HEK293T (cell line): ENCODE measurements at places on chromosomes 12 and 14.
A peak's percentile ranks its signal among the peaks of the same experiment; 100 is the strongest.

- DNase-seq, result no peak
Measured at GRCh38 chr14:65550779-65551643, 138.5 kb downstream of the FUT8 start.

DNA sequence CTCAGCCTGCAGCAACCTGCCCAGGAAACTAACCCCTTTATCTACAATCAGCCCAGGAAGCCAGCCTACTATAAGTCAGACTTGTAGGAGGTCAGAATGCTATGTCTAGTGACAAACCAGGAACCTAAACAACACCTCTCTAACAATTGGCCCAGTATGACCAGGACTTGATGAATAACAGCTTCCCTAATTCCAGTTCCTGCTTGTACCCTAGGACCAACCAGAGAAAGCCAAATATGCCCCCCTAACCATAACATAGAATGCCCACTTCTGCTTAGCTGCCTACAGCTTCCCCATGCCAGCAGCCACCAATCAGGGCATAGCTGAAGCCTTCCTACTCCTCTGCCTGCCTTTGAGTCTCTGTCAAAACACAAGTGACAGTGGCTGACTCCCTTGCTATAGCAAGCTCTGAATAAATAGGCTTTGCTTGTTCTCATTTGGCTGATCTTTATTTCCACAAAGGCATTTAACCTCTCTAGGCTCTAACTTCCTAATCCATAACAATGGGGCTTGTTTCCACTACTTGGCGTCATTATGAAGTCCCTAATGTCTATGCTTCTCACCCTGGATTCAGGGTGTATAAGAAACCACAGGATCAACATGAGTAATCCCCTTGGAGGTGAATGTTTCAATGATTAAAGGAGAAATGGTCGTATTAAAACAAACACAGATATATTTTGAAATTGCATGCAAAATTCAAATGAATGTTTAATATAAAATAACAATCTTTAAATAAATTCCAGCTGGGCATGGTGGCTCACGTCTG lies 220.2 kb downstream of the ANO6 start:
- no peak for DNase-seq

DNA sequence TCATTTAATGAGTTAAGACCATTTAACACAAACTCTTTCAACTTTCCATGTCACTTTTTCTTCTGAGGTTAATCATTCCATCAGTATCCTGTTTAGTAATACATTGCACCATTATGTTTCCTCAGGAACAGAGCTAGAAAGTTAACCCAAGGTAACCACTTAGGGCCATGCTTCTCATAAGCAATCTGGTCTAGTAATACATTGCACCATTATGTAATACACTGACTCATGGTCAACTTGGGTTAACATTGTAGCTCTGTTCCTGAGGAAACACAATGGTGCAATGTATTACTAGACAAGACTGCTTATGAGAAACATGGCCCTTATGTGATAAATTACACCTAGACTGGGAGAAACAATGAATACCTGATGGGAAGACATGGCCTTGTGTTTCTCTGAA lies 21.7 kb downstream of the ERH start:
- no peak for DNase-seq

DNA sequence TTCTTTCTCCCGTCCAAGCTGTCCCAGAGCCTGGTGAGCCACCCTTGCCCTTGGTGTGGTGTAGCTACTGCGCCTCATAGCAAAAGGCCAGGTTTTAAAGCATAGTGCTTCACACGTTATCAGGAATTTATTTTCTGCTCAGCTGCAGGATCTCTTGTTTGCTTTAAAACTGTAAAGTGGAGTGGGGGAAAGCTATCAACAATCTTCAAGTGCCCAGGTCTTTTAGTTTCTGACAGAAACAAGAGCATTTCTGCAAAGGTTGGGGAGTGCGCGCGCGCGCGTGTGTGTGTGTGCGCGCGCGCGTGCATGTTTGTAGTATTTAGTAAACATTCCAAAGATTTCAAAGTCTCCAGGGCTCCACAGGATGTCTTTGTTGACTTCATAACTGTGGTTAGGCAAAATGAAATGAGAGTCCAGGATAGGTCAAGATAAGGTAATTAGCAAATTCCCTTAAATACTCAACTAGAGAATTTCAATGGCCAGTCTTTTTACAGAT lies 45.5 kb downstream of the EML1 start:
- no peak for DNase-seq

DNA sequence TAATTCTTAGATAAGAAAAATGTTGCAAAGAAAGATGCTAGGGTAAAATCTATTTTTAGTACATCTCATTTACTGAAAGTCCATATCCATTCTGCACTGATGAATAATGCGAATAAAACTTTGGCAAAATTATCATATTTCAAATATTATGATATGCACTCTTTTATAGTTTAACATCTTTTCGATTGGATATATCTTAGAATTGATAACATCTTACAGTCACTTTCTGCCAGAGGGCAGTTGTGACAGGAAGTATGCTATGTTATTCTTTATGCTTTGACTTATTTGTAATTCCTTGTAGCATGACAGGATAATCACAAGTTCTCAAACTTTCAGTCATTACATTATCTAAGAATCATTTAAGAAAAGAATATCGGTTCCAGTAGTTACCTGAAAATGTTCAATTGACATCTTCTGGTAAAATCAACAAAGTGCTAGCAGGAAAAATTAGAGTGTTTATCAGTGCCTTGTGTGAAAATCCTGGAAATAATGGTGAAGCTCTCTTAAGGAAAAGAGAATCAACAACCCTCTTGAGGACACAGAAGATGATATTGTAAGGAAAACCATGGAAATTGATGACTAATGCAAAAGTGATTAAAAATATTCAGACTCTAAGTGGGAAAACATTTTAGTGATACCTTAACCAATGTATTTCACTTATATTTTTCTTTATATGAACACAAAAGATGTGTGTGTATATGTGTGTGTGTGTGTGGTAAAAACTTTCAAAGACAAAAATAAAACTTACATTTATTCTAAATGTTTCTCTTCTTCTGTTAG lies 95.5 kb downstream of the SLC6A15 start:
- no peak for DNase-seq

DNA sequence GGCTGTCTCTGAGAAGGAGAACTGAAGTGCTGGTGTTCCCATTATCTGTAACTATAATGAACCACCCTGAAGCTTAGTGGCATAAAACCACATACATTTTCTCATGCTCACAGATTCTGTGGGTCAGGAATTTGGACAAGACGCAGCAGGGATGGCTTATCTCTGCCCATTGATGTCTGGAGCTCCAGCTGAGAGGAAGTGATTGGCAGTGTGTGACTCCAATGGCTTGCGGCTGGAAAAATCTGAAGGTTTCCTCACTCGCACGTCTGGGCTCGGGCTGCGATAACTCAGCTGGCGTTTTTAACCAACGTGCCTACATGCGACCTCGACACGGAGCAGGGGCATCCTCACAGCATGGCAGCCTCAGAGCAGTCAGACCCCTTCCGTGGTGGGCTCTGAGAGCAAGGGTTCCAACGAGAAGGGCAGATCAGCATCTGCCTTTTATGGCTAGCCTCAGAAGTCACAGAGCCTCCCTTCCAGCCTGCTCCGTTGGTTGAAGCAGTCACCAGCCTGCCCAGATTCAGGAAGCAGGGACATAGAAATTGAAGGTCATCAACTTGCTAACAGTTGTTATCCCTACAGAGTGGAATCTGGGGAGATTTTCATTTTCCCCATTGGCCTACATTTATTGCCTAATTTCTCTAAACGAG lies 143.3 kb upstream of the BCL2L14 start:
- no peak for DNase-seq

- no peak for DNase-seq
Measured at GRCh38 chr12:107519906-107520859, 165.4 kb upstream of the PWP1 start.

DNA sequence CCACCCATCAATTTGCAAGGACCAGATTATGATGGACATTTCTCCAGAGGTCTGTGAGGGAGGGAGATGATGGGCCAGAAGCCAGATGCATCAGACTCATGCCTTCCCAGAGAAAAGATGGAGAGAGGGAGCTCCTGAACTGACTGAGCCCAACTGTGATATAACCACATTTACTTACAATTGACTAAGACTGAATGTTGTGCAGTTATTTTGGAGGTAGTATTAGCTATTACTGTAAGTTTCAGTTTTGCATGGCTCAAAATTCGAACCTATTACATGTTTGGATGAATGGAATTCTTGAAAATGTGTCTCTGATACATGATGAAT lies 211.1 kb upstream of the SFSWAP start:
- no peak for DNase-seq

DNA sequence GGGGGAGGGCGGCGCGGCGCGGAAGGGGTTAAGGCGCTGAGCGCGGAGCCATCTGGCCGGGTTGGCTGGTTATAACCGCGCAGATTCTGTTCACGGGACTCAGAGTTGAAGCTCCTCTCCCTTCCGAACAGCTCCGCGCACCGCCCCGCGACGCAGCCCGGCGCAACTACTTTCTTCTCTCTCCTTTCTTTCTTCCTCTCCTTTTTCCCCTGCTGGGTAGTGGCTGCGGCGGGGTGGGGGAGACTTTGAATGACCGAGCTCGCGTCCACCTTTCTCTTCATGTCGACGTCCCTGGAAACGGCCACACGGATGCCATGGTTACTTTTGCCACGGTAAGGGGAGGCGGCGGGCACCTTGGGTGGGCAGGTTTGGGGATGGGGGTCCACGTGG lies at the start of gene NTF3:
TSS of gene NTF3 (plus strand) at position 98 of the 390 bp plus-strand sequence. CDS start at position 315, 217 bp downstream.
- DNase-seq, result peak; percentile 37

GRCh38 chr12:4292341-4293073 lies 18.9 kb downstream of the CCND2 start:
- no peak for DNase-seq

DNA sequence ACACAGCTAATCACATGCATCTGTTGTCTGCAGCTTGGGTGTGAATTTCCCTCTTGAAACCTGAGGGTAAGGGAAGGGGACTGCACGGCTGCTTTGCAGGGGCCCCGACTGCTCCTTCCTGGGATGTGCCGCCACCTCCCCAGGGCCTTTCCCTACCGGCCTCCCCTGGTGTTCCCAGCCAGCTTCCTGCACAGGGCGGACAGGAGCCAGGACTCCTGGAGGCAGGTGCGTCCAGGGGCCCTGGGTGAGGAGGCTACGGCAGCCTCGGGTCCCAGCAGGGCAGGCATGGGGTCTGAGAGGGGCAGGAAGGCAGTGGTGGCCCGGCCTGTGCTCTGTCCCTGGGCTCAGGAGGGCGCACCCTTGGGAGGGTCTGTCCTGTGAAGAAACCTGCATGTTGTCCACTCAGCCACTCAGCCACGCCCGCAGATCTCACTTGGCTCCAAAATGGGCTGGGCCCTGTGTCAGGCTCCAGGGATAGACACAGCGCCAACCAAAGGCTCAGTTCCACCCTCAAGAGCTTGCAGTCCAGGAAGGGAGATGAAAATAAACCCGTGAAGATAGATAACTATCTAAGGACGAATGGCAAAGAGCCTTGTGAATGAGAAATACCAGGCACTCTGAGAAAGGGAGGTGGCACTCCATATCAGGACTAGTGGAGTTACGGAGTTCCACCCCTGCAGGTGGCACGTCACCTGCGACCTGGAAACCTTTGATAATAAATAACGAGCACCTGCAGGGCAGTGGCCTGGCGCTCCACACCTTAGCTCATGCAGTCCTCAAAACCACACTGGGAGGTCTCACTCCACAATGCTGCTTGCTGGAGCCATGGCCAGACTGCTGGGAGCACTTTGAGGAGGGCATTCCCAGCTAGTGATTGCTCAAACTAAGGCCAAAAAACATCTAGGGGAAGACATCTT lies 427.4 kb downstream of the AACS start:
- no peak for DNase-seq

GRCh38 chr12:52508211-52508610 lies 12.0 kb downstream of the KRT5 start:
- DNase-seq, result no peak

DNA sequence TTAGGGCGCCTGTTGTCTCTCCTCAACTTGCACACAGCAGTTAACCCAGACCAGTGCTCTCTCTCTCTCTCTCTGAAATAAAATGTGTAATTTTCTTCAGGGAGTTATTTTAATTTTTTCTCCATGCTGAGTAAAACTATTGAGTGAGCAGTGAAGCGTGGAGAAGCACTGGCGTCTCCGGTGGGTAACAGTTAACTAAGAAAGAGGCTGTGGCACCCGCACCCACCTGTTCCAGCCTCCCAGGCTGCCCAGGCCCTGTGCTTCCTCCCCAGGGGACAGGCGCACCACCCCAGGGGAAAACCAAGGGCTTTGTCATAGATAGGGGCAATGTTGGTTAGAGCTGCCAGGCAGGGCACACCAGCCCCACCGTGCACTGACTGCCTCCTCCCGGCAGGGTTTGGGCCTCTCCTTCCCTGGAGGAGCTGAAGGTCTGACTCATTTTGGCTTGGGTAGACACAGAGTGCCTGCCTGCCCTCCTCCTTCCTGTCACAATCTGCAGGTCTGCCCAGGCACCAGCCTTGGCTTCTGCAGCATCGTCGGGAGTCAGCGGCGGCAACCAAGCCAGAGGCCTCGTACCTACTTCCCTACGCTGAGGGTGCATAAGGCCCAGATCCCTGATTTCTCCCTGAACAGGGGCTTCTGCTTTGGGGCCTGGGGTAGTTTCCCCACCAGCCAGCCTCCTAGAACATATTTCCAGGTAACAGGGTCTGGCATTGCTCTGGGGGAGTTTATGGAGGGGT lies 3.9 kb downstream of the HOXC5 start:
- no peak for DNase-seq

DNA sequence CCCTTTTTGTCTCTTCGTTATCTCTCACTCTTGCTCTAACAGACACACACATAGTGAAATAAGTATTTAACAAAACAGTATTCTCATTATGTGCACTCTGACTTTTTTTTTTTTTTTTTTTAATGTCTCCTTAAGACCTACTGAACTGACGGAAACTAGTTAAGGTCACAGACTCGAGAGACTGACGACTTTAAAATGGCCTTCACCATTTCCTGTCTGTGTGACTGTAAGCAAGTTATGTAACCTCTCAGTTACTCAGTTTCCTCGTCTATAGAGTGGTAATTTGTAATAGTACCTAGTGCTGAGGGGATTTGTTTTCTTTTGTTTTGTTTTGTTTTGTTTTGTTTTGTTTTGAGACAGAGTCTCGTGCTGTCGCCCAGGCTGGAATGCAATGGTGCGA lies 284.8 kb downstream of the FBXL14 start:
- DNase-seq, result no peak

DNA sequence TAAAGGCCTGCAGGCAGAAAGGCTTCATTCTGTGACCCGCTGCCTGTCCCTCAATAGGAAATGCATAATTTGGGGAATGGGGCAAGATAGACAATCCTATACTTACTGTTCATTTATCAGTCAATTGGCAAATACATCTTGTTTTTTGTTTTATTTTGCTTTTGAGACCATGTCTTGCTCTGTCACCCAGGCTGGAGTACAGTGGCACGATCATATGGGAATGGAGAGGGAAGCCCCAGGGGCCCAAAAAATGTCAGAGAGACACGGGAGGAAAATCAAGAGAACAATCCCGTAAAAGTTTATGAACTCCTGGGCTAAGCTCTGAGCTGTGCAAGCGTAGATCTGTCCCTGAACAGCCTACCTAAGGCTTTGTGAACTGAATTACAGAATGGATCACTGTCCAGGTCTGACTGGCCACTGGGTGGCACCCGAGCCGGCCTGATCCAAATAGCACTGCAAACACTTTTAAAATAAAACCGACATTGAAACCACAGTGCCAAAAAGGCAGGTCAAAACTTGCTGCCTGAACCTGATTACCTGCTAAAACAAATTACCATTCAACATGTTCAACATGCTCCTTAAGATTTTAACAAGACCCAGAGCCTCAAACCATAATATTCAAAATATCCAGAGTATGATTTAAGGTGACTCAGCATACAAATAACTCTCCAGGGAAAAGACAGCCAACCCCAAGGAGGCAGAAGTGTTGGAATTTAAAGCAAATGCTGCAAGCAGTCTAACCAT lies 11.8 kb downstream of the COPS7A start:
- DNase-seq, result peak; percentile 63
